ENCODE measurements at places on chromosomes 13 and 19.

DNA sequence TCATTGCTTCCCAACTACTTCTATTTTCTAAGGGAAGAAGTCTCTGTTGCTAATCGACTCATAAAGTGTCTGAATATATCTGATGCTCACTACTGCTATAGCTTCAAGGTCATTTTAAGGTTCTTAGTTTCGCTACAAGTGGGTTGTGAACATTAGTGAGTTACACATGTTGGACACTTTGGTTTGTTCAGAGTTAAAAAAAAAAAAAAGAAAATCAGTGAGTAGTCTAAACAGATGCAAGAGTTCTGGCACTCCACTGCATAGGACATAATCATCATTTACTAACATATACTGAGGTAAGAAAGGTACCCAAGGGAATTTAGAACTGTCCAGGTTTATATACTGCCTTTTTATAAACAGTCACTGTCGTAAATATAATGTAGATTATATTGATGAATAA is 108.8 kb downstream of the KLF12 start:
- DNase-seq, result no peak

GRCh38 chr19:35031072-35031881 is 1.0 kb downstream of the SCN1B start:
- DNase-seq, result no peak

GRCh38 chr13:63605962-63606361 is 2190.3 kb upstream of the PCDH20 start:
- no peak for DNase-seq

- no peak for DNase-seq
These were observed 1520.0 kb upstream of the SLC10A2 start for GRCh38 chr13:104586051-104586746.

GRCh38 chr19:13100841-13101589 is 1.6 kb downstream of the LYL1 start:
- DNase-seq, result no peak

DNA sequence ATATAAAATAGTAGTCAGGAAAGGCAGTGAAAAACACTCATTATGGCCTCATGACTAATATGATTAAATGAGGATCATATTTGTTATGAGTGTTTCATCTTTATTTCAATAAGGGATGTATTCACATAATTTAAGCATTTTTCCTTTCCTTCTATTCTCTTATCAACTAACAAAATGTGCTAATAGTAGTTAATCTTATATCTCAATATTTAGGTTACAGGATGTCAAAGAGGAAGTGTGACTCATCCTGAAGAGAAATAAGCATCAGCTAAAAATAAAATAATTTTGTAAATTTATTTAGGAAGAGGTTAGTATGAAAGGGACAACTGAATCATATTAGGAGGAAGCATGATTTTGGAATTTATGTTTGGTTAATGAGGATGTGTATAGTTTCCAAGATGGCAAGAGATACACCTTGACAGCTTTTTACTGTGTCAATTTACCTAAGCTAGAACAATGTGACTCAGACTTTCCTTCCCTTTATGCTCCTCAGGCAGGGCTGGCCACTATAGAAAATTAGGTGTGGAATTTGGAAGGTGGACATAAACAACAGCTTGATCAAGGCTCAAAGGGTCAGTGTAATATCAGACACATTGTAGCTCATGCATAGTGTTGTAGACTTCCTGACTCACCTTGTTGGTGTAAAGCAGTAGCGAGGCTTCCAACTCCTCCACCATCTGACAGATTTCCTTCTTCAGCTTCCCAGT is 172.7 kb downstream of the SLITRK1 start:
- DNase-seq, result no peak

DNA sequence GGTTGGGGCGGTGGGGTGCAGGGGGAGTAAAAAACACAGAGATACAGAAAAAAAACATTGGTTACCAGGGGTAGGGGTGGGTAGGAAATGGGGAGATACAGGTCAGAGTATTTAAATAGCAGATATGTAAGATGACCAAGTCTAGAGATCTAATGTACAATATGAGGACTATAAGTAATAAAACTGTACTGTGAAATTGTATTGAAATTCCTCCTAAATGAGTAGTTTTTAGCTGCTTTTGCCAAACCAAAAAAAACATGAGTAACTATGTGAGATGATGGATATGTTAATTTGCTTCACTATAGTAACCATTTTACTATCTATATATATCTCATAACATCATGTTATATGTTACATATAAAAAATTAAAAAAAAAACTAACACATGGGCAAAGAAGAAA is 29.6 kb downstream of the VWA8 start:
- no peak for DNase-seq

DNA sequence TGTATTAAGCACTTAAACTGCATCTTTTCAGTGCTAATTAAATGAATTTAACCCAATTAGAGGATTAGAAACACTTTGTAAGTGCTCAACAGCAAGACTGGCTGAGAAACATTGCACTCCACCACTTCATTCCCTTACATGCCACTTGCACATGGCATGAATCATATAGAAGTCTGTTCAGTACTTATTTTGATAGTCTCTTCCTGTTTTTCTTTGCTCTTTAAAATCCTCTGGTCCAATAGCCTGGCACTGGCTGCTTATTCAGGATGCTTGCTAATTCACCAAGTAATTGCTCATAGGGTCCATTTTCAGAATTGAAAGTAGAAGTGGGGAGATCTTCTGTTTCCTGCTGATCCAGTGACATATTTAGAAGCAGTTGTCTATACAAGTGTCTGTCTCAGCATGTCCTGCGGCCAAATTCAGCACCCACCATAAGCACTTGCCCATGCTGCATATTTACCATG is 900.1 kb downstream of the PCDH9 start:
- no peak for DNase-seq

GRCh38 chr13:40059540-40060232 is 404.2 kb downstream of the COG6 start:
- no peak for DNase-seq

DNA sequence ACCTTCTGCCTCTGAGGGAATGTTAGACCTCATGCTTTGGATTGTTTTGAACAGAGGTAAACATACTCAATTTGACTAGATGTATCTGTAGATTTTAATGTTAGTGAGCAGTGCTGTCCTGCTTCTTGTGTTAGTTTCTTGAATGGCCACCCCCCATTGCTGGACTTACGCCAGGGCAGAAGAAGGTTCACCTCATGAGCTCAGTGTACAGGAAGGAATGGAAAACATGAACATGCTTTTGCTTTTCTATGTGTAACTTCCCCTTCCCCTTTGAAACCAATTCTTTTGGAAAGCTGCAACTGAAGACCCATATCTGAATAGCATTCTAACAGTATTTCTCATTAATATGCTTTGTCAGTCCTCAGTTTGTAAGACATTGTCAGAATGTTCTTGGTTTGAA is 32.3 kb downstream of the WASF3 start:
- no peak for DNase-seq

DNA sequence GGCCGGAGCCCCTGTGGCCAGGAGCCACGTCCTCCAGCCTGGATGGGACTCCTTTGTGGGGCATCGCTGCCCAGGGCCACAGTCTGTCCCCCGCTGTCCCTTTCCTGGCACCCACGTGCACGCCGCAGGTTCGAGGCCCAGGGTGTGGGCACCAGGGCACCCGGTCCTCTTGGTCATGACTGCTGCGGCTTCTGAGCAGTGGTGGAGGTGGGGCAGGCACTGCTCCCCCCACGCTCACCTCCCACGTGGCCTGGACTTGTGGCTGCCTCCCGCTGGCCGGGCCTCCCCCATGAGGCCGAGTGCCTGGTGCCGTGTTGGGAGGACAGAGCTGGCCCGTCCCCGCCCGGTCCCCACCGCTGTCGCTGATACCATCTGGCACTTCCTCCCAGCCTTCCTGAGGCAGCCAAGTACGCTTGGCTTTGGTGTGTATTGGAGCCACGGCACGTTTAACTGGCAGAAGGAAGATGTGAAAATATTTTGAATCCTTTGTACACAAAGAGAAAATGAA is 12.8 kb downstream of the SPPL2B start:
- no peak for DNase-seq

DNA sequence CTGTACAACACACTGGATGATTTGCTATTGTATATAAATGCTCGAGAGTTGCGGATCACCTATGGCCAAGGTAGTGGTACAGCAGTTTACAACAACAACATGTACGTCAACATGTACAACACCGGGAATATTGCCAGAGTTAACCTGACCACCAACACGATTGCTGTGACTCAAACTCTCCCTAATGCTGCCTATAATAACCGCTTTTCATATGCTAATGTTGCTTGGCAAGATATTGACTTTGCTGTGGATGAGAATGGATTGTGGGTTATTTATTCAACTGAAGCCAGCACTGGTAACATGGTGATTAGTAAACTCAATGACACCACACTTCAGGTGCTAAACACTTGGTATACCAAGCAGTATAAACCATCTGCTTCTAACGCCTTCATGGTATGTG is 21.5 kb downstream of the OLFM4 start:
- DNase-seq, result peak; percentile 54

GRCh38 chr19:7544626-7545025 is 9.1 kb downstream of the PNPLA6 start:
- no peak for DNase-seq

DNA sequence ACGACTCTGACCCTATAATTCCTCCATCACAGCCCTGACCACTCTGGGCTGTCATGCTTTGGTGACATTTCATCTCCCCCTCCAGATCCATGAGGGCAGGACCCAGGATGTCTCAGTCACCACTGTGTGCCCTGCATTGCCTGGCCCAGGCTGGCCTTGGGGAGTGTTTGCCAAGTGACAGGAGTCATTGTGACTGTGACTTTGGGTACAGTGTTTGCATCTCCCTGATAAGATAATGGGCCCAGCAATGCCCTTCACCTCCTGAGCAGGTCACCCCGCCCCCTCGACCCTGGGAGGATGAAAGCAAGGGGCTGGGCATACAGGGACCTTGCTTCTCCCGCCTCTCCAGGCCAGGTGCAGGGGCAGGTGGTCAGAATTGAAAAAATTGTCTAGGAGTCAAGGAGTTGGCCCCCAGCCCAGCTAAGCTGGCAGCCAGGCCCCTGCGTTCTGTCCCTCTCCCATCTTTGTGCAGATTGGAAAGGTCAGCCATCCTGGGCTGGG is 5.9 kb upstream of the ATP4A start:
- no peak for DNase-seq

- DNase-seq, result no peak
These were observed 280.8 kb downstream of the ABCC4 start for GRCh38 chr13:95020298-95020987.

All from NCI-H1436 (cell line).